ENCODE measurements at places on chromosomes 11 and 22. TPM values are rescaled to one million over a fixed set of nuclear protein-coding genes. Genes with fewer than 3 reads are reported as not detected.

- peak; percentile 44 for DNase-seq
Measured at GRCh38 chr22:45997777-45998637, 21.0 kb upstream of the WNT7B start.

DNA sequence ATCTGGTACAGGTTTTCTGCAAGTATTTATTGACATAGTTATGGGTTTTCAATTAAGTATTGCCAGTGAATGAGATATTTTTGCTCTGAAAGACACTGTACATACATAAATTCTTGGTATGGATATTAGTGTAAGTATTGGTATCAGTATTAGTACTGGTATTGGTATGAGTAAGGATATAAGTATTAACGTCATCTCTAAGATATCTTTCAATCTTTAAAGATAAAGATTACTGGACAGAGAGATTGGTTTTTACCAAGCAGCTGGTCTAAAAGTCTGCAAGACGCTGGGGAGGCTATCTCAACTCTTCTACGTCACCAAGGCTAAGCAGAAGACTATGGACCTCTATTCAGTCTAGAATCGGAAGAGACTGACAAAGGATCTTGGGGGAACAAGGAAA is 234.5 kb downstream of the NXPE2 start:
- DNase-seq = no peak

GRCh38 chr11:99333621-99334020 is 312.9 kb downstream of the CNTN5 start:
- no peak for DNase-seq

DNA sequence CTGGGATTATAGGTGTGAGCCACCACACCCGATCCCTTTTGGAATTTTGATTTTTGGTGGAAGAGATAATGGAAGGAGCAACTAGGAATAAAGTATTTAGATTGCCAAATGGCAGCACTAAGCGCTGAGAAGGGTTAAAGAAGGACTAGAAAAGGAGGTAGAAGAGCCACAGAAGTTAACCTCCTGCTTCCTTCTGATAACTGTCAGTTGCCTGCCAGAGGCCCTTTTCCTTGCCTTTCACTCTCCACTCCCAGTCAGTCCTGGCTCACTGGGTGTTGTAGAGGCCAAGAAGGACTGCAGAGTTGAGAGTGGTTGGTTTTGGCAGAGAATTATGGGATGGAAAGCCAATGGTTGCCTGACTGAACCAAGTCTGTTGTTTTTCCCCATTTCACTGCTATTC is 19.3 kb downstream of the ZC3H12C start:
- DNase-seq = no peak

DNA sequence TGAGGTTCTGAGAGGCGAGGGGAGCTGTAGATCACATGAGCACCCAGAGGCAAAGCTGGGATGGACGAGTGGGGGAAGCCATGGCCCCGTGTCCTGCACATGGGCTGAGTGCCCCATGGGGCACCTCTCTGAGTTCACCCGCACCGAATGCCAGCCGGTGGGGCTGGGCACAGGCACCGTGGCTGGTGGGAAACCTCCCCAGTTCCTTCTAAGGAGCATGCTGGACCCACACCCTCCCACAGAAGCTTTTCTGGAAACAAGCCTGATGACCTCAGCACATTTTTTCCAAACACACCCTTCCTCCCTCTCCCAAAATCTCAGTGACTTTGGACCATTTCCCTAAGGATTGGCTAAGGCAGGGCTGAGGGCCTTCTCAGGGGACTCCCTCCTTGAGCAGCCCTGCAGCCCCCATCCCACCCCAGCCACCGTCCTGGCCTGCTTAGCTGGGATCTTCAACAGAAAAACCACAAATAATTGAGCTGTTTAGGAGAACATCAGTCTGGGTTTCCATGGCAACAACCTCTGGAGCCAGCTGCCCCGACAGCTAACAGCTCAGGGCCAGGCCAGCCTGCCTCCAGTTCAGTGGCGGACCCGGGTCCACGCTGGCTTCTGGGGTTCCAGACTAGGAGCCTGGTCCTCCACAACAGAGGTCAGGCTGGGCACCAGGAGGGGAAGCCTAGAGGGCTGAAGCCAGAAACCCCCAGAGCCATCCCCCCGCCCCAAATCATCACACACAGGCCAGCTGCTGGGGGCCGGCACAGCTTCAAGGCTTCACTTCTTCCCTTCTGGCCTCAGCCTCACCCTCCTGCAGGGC is 18.1 kb upstream of the LINC01488 start:
- no peak for DNase-seq

GRCh38 chr11:31529701-31530100 is 20.1 kb downstream of the ELP4 start:
- DNase-seq = no peak

- DNase-seq = no peak
Measured at GRCh38 chr11:121291319-121291718, 1.3 kb upstream of the SC5D start.

GRCh38 chr11:71112990-71113389 is 139.4 kb downstream of the SHANK2 start:
- no peak for DNase-seq

- no peak for DNase-seq
Measured at GRCh38 chr11:6391537-6392134, 1.4 kb downstream of the SMPD1 start.

- no peak for DNase-seq
Measured at GRCh38 chr22:30582788-30583545, 8.5 kb upstream of the GAL3ST1 start.

GRCh38 chr11:117809236-117810055 is 12.4 kb upstream of the DSCAML1 start:
- peak; percentile 78 for DNase-seq

- DNase-seq = peak; percentile 70
Measured at GRCh38 chr22:19849835-19850762, 4.6 kb downstream of the GNB1L start.

- no peak for DNase-seq
Measured at GRCh38 chr11:77182542-77183430, 54.7 kb downstream of the MYO7A start.

DNA sequence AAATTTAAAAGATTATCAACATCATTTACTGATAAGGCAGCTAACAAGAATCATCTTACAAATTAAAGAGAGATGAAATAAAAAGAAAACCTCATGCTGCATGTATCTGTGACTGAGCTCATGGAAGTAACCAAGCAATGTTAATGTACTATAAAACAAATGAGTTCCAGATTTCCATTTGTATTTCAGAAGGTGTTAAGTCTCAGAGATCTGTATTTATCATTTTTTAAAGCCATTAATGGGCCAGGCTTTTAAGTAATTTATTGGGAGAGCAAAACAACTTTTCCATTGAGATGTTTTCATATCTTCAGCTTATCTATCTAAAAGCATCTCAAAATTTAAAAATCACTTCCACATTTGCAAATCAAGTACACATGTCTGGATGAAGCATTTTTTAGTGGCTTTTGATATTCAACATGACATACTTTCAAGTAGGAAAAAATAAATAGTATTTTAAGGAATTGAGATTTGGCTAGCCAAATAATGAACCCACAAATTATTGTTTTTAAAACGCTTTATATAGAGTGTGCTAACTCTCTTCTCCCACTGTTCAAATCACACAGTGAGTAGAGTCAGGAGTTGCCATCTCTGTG is 17.9 kb upstream of the BBOX1 start:
- no peak for DNase-seq

GRCh38 chr22:23856721-23857605 is 712 bp upstream of the SLC2A11 start:
- DNase-seq = no peak

TIMP3 gene
- 279 TPM for total RNA-seq

OR52H1 gene
- 0.73 TPM for total RNA-seq

GNAZ gene
- 10.7 TPM for total RNA-seq

P4HA3 gene
- 1.7 TPM for total RNA-seq

TMEM121B gene
- total RNA-seq = 0.18 TPM

PDXP gene
- 5.2 TPM for total RNA-seq
